ENCODE measurements at places on chromosomes 3 and 15.

- no peak for DNase-seq
Measured at GRCh38 chr15:84813435-84813834, 3.7 kb upstream of the ALPK3 start.

- no peak for DNase-seq
Measured at GRCh38 chr3:161737171-161737570, 240.6 kb downstream of the OTOL1 start.

GRCh38 chr3:58631742-58632141 lies 34.8 kb downstream of the FAM3D start:
- DNase-seq, result no peak

- no peak for DNase-seq
Measured at GRCh38 chr3:63937661-63938651, 25.8 kb upstream of the SCAANT1 start.

- DNase-seq, result no peak
Measured at GRCh38 chr3:142215106-142215505, 10.3 kb downstream of the GK5 start.

DNA sequence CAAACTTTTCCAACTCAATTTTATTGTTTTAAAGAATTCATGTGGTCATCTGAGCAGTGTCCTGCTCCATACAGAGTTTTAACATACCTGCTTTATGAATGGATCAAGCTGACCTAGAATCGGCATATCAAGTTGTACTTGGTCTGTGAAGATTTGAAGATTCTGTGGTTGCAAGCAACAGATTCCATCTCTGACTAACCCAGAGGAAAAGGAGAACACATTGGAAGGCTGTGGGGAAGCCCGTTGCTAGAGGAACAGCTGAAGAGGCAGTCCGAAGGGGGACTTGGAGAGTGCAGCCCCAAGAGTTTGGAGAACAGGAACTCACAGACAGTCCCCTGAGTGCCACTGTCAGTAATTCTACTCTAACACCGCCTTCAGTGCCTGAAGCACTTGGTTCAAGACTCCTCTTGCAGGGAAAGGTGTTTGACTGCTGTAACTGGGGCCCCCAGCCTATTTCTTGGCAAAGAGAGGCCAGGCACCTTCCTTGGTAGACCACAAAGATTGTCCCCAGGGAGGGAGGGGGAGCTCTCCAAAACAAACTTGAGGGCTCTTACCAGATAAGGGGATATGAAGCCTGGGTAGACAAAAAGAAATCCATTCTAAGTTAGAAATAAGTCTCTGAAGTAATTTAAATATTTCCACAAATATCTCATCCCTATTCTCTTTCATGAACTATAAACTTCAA lies 88.8 kb downstream of the LARS2 start:
- DNase-seq, result no peak

GRCh38 chr3:74282202-74282601 lies 332.3 kb downstream of the CNTN3 start:
- no peak for DNase-seq

- no peak for DNase-seq
Measured at GRCh38 chr15:91698241-91698640, 155.3 kb upstream of the SLCO3A1 start.

GRCh38 chr3:49779358-49780079 lies 6.8 kb downstream of the IP6K1 start:
- no peak for DNase-seq

DNA sequence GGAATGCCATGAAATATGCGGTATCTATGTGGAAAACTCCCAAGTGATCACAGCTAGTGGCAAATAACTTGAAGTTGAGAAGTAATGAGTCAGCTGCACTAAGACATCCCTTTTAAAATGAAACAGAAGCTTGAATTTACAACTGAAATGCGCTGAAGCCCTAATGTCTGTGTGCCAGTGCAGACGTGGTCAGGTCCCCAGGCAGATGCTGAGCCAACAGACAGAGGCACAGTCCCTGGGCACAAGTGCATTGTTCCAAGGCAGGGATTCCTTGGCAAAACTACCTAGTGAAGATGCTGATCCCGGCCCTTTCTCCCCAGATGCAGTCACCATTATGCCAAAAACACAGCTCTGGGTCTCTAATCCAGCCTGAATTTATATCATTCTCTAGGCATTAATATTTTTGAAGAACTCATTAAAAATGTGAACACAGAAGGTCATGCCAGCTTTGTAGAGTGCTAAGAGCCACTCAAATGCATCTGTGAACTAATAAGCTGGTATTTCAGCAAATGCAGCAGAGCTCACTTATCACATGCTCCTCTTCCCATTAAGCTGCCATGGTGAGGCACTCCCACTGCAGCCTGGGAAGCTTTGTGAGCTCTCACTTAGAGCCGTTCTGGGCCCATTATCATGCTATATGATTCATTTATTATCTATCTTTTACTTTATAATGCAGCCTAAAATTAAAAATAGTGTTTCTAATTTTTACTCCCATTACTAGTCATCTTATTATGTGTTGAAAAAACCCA lies 200.1 kb downstream of the GABRB3 start:
- no peak for DNase-seq

DNA sequence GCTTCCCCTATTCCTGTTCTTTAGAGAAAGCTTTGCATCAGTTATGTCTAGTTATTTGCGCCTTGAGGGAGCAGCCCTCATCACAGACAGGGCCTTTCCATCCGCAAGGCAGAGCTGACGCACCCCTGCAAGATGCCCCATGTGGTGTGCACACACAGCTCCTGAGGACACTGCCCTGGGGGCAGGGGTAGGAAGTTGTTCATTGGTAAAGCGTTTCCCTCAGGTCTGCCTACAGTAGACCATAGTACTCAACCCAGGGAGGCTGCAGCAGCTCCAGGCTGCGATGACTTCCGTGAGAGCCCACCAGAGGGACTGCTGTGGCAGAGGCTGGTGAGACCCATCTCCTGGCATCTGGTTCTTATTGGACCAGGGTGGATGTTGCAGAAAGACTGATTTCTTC lies 55.1 kb upstream of the PLXNA1 start:
- DNase-seq, result no peak

GRCh38 chr15:81504170-81504905 lies 130.3 kb upstream of the TMC3 start:
- no peak for DNase-seq

Data from naive B cell (primary cell).